Endothelial cell of coronary artery (primary cell): ENCODE measurements at places on chromosomes 2 and 18. TPM values are rescaled to one million over a fixed set of nuclear protein-coding genes. Genes with fewer than 3 reads are reported as not detected.

MLPH gene
- 13.8 TPM in 1 of 2 replicates, not detected in the other for total RNA-seq

MAPK4 gene
- total RNA-seq = under 0.01 TPM in 1 of 2 replicates, not detected in the other

IL37 gene
- total RNA-seq = not detected in 2 replicates

RTP5 gene
- total RNA-seq = not detected in 2 replicates

SCN1A gene
- total RNA-seq = under 0.01 TPM in 1 of 2 replicates, not detected in the other

IKZF2 gene
- 0.09 and 14.5 TPM in 2 replicates for total RNA-seq

FRZB gene
- total RNA-seq = not detected in 2 replicates

TCF23 gene
- total RNA-seq = not detected in 2 replicates

COLEC11 gene
- 0.09 and 0.38 TPM in 2 replicates for total RNA-seq

CD8A gene
- not detected in 2 replicates for total RNA-seq

ZNF514 gene
- total RNA-seq = 6.9 and 10.1 TPM in 2 replicates

SCYGR6 gene
- total RNA-seq = not detected in 2 replicates

SIX3 gene
- not detected in 2 replicates for total RNA-seq

CLASP1 gene
- 33.2 and 39.5 TPM in 2 replicates for total RNA-seq

VWA3B gene
- 0.19 TPM in 1 of 2 replicates, not detected in the other for total RNA-seq

CD8B gene
- not detected in 2 replicates for total RNA-seq

GKN1 gene
- not detected in 2 replicates for total RNA-seq

SLC66A3 gene
- total RNA-seq = 13.6 and 16.5 TPM in 2 replicates

TGFA gene
- 0.09 and 0.38 TPM in 2 replicates for total RNA-seq

CCDC150 gene
- 4.2 and 6.3 TPM in 2 replicates for total RNA-seq

LYPD6B gene
- total RNA-seq = not detected in 2 replicates

MEIS1 gene
- 10.5 and 13.6 TPM in 2 replicates for total RNA-seq

KIF1A gene
- total RNA-seq = 0.09 TPM in 1 of 2 replicates, not detected in the other

MYO5B gene
- 0.54 and 1.4 TPM in 2 replicates for total RNA-seq

BOLL gene
- not detected in 2 replicates for total RNA-seq

AKAIN1 gene
- not detected in 2 replicates for total RNA-seq

ZNF385B gene
- not detected in 2 replicates for total RNA-seq

YIPF4 gene
- 15.6 and 24.7 TPM in 2 replicates for total RNA-seq

ME2 gene
- 51.6 and 53.7 TPM in 2 replicates for total RNA-seq

GPBAR1 gene
- total RNA-seq = under 0.01 TPM in 1 of 2 replicates, not detected in the other

DYNAP gene
- total RNA-seq = not detected in 2 replicates

TWIST2 gene
- total RNA-seq = 1.6 and 7.1 TPM in 2 replicates

VAMP8 gene
- total RNA-seq = 16.8 and 20.4 TPM in 2 replicates

HOXD13 gene
- total RNA-seq = not detected in 2 replicates

FEV gene
- total RNA-seq = not detected in 2 replicates

DNPEP gene
- 42.4 and 44.0 TPM in 2 replicates for total RNA-seq

OTX1 gene
- 0.27 and 0.28 TPM in 2 replicates for total RNA-seq

CRYBA2 gene
- not detected in 2 replicates for total RNA-seq

OSBPL6 gene
- total RNA-seq = 3.0 and 3.9 TPM in 2 replicates

MOGAT1 gene
- not detected in 2 replicates for total RNA-seq

CHPF gene
- 0.72 and 29.2 TPM in 2 replicates for total RNA-seq

SAG gene
- not detected in 2 replicates for total RNA-seq

REG3A gene
- not detected in 2 replicates for total RNA-seq

ERLEC1 gene
- total RNA-seq = 34.9 and 61.8 TPM in 2 replicates

TGOLN2 gene
- 93.4 and 127 TPM in 2 replicates for total RNA-seq
